Common myeloid progenitor, CD34-positive (primary cell): ENCODE measurements at places on chromosomes 4 and X.

DNA sequence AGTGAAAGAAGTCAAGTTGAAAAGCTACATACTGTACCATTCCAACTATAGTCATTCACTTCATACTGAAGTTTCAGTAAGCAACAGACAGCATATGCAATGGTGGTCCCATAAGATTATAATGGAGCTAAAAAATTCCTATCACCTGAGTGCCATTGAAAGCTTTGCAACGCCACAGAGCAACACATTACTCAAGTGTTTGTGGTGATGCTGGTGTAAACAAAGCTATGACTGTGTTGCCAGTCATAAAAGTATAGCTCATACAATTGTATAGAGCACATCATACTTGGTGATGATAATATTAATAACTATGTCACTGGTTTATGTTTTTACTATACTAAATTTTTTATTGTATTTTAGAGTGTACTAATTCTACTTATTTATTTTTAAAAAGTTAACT is 78.9 kb downstream of the NAF1 start:
- DNase-seq = no peak

- DNase-seq = no peak
Observed at GRCh38 chr4:119498527-119498926, 130.1 kb downstream of the PDE5A start.

GRCh38 chr4:2080429-2081300 is 21.5 kb downstream of the NAT8L start:
- DNase-seq = no peak

DNA sequence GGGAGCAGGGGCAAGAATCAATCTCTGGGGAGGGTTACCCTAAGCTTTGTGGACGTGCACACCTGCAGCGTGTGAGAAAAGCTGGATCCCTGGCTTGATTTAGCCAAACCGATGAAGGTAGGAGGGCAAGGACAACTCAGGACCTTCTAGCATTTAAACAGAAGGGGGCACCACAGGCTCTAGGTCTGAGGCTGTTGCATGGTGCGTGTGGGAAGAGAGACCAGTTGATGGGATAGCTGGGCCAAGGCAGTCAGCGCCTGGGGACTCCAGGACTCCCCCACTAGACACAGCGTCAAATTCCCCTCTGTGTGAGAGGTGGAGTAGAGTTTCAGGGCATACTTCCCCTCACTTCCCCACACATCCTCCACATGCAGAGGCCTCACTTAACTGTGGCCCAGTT is 4.3 kb downstream of the GABRQ start:
- no peak for DNase-seq

DNA sequence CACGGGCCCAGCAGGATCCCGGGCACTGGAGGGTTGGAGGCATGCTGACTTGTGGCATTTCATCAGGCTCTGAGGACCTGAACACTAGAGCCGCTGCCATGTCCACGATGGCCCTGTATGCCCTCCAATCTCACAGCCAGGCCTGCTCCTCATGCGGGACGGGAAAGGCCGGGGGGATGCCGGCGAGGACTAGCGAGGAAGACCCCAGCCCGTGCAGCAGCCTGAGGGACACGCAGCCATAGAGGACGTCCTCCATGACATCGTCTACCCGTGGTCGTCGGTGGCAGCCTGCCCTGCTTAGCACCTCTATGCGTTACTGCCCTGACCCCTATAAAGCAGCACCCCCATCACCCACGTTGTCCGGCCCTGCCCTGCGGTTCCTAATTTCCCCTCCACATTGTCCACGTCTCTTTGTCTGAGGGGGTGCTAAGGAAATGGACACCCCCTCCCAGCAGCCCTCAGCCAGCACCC is 32.6 kb downstream of the HMX1 start:
- no peak for DNase-seq

GRCh38 chr4:149838036-149838435 is 22.4 kb upstream of the IQCM start:
- DNase-seq = no peak

DNA sequence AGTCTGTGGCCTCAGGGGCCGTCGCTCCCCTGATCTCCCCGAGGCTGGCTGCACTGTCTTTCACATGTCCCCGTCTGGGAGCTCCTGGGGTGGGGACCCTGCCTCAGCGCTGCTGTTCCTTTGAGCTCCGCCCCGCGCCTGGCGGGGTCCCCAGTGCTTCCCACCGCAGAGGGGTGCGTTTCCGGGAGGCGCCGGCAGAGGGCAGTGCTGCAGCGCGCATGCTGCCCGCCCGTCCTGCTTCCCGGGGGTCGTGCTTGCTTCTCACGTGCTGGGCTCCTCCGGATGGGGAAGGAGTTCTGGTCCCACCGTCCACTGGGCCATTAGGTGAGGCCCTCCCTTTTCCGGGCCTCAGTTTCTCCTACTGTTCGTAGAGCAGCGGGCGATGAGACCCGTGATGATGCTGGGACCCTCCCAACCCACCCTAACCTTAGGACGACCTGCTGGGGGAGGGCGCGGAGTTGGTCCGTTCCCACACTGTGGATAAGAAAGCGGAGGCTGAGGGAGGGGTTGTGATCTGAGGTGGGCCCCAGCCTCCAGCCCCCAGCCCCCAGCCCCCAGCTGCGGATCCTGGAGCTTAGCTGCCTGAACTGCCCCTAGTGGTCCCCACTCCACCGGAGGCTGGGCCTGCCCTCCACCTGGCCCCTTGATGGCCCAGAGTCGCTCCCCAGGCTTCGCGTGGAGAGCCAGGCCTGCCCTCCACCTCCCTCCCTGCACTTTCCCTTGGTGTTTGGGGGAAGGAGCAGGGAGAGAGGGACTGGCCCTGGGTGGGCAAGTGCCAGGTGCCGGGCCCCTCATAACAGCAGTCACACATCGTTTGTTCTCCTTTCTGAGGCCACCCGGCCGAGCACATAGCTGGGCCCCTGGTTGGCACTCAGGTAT is 15.3 kb downstream of the CPZ start:
- peak; percentile 37 for DNase-seq

DNA sequence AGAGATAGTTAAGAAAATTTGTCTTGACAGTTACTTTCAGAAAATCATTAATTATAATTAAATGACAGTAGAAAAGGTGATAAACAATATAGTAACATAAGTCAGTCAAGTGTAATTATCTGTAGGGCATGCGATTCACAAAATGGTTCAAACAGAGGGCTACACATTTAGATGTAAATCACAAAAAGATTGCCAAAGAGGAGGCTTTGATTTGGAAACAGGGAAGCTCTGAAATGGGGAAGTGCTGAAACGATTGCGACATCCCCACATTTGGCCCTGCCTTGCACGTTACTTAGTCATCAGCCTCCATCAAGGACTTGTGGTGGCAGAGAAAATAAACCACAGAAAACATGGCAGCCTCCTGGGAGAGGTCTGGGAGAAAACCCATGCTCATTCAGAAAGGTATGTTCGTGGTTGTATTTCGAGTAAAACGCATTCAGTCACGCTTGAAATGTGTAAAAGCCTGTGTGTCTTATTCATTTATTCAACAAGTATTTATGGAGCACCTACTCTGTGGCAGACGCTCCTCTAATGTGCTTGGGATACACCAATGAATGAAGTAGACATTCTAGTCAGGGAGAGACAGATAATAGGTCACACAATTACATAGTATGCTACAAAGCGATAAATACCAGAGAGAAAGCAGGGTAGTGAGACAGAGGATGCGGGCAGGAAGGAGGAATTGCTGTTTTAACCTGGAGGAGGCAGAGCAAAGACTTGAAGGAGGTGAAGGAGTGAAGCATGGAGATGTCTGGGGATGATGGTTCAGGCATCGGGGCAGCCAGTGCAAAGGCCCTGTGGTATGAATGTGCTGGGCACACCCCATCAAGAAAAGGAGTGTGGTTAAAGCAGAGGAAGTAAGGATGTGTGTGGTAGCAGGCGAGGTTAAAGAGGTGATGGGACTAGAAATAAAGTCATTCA is 7.8 kb downstream of the RBM47 start:
- peak; percentile 99 for DNase-seq

DNA sequence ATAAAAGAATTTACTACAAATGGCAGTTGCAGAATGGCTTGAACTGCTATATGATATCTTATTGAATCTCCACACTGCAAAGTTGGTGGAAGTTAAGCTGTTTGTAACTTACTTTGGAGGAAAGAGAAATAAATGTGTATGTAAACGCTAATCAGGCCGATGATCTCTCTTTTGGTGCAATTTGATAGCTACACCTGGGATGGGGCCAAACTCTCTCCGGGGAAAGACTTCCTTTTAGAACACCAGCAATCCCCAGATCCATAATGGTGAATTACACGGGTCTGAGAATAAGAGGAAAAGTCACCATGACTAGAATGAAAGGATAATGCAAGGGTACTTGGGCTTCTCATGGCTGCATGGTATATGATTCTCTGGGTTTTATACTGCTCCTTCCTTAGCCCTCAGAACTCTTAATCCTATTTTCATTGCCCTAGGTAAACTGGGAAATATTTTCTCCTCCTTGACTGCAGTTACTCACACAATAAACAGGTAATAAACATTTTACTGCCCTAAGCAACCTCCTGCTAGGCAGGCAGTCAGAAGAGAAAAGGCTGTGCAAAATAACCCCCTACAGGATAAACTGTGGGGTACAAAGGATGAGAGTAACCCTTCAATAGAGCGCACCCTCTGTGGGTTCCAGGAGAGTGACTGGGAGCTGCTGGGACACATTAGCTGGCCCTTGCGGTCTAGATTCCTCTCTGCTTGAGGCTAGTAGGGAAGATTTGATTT is 109.3 kb downstream of the MGST2 start:
- DNase-seq = no peak
